ENCODE measurements at places on chromosomes 7 and 10.

GRCh38 chr7:121525155-121525819 lies 129.2 kb upstream of the FAM3C start:
- no peak for DNase-seq

DNA sequence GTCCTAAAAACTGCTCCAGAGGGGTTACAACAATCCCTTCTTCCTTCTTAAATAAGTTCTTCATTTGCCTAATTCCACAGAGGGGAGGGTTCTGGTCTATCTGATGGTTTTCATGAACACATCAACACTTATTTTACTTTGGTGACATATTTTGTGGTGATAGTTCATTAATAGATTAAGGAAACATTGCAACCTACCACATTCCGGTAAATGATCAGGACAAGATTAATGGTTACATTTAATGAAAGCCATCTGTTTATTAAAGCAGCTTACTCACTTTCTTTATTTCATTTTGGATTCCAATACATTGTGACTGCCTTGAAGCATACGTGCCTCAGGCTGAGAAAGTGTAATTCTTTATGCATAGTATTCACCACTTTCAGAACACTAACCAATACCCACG lies 101.0 kb downstream of the SKIDA1 start:
- no peak for DNase-seq

GRCh38 chr10:59000162-59000825 lies 176.1 kb upstream of the PHYHIPL start:
- no peak for DNase-seq

- no peak for DNase-seq
Measured at GRCh38 chr10:70584366-70584765, 18.2 kb downstream of the PRF1 start.

GRCh38 chr10:4033341-4033896 lies 248.4 kb upstream of the KLF6 start:
- DNase-seq: no peak
